ENCODE measurements at places on chromosomes 6 and 20.

GRCh38 chr6:163404825-163405265 lies 9.7 kb upstream of the QKI start:
- no peak for DNase-seq

DNA sequence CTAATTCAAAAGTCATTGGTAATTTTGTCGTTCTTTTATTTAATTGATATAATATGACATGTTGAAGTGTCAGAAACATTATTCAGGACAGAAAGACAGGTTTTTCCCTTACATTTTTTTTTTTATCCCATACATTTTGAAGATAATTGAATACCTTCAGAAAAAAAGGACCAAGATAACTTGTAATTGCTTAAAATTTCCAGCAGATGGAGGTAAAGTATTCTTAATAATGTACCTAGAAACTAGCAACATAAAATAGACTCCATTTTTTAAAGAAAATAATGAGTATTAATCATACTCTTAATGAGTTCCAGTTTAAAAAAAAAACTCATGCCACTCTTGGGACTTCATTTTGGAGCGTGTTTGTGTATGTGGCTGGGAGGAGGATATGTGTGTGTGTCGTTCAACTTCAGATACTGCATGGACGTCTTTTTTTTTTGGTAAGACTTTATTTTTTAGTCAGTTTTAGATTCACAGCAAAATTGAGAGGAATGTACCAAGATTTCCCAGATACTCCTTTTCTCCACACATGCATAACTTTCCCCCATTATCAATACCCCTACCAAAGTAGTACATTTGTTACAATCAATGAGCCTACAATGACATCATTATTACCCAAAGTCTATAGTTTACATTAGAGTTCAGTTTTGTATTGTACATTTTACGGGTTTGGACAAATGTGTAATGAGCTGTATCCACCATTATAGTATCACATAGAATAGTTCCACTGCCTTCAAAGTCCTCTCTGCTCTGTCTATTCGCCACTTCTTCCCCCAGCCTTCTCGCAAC lies 79.4 kb downstream of the ROS1 start:
- DNase-seq = no peak

GRCh38 chr6:159462431-159462830 lies 230.6 kb downstream of the SOD2 start:
- no peak for DNase-seq

DNA sequence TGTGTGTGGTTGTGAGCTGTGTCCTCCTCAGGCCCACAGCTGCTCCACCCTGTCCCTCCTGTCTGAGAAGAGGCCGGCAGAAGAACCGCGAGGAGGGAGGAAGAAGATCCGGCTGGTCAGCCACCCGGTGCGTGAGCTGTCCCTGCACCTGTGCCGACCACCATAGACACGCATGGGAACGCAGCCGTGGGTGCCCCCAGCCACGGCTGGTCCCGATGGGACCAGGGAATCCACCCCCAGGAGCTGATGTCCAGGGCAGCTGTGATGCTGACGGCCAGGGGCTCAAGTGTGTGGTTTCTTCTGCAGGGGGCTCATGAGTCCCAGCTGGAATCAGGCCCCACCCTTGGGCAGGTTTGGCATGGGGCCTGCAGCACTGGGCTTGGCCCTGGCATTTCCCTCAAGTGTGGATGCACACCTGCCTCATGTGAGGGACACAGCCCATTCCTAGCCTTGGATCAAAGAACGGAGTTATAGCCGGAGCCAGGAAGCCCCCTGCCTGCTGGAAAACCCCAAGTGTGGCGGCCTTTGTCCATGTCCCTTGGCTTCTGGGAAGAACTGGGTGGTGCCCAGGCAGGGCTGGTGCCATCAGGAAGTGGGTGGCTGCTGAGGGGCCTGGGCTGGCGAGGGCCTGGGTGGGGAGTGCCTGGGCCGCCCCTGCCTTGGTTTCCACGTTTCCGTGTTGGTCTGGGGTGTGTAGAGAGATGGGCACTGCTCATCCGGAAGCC lies 4.6 kb upstream of the TNFRSF6B start:
- DNase-seq = no peak

DNA sequence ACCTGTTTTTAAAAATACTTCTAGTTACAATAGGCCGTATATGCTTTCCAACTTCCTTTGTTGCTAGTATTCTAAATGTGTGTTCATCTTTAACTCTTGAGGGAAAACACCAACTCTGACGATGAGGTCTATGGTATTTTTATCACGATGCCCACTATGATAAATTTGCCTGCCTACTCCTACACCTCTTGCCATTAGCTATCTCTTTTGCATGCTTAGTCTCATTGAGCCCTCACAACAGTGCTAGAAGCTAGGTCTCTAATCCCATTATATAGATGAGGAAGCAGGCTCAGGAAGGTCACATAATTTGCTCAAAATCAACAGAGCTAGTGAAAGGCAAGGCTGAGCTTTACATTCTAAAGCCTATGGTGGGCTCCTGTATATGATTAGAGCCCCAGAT lies 13.2 kb downstream of the AAR2 start:
- no peak for DNase-seq

- DNase-seq = no peak
These were observed 106.3 kb downstream of the PRKN start for GRCh38 chr6:162621246-162621645.

DNA sequence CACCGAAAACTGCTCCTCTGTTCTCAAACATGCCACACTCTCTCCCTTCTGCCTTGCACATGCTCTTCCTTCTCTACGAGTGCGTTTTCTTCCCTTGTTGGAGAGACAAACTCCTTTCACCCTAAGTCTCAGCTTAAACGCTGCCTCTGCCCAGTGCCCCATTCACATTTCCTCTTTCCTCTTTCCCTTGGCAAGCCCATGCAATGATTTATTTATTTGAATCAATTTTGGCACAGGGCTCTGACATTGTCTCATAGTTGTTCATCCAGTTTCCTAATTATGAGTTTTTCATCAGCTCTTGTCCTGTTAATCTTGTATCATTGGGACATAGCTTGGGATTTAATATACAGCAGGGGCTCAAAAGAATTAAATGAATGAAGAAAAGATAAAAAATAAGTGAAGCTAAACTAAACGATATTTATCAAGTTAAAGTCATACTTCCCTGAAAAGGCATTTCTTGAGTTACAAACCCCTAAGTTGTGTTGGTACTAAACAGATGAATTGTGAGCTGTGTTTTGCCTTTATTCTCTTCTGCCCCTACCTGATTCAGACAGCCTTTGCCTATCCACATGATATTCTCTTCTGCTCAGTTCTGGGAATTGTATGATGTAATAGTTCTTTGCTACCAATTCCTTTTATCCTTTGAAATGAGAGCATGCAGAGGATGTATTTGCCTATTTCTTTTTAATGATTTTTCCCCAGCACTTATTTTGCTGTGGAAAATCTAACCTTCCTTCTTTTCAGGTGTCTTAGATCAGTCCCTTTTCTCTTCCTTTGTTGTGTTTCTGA lies 704.4 kb downstream of the UTRN start:
- no peak for DNase-seq

GRCh38 chr6:1424306-1424927 lies 35.0 kb downstream of the FOXF2 start:
- DNase-seq = peak; percentile 30

DNA sequence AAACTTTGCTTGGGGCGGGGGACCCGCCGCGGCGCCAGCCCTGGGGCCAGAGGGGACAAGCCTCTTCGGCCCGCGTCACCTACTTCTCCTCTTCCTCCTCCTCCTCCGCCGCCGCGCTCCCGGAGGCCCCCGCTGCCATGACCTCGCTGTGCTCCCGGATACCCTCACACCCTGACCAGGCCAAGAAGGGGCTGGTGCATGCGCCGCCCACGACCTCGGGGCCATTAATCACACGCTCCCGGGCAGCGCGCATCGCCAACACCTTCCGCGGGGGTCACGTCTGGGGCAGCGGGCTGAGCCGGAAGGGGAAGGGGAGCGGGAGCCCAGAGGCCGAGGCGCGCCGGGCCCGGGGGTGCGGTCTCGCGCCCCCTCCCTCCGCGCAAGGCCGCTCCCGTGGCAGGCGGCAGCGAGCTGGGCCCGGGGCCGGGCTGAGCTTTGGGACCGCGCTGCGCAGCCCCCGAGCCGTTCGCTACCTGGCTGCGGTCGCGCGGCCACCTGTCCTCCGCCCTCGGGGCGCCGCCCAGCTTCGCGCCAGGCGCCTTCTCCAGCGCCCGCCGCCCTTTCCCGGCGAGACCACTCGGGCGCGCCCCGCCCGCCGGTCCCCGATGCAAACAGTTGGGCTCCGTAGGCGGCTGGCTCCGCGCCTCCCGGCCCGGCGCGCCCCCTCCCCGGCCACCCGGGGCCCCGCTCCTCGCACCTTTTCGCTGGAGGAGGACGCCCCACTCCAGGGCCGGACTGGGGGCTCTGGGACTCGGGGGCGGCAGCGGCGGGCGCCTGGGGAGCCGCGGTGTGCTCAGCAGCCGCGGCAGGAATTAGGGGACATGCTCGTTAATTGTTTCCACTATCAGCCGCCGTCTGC lies 575 bp upstream of the CNR1 start:
- peak; percentile 51 for DNase-seq

DNA sequence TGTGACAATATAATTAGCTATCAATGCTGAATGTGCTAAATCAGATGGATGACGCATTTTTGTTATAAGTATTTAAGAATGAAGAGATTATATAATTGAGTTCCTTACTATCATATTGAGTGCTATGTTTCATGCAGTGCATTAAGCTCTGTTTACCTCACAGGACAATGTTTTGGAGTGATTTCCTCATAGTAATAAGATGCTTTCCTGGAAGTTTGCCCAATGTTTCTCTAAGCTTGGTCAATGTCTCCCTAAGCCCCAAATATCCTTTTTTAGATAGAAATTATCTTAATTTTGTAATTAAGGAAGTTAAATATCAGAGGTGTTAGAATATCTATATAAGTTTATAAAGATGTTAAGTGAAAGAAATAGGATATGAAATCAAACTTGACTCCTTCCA lies 489.6 kb downstream of the MMUT start:
- DNase-seq = no peak

- no peak for DNase-seq
These were observed 65.3 kb upstream of the MLN start for GRCh38 chr6:33869121-33869520.

- no peak for DNase-seq
These were observed 16.3 kb downstream of the ZNF133 start for GRCh38 chr20:18304618-18305017.

GRCh38 chr20:20414640-20415220 lies 46.8 kb downstream of the INSM1 start:
- no peak for DNase-seq

DNA sequence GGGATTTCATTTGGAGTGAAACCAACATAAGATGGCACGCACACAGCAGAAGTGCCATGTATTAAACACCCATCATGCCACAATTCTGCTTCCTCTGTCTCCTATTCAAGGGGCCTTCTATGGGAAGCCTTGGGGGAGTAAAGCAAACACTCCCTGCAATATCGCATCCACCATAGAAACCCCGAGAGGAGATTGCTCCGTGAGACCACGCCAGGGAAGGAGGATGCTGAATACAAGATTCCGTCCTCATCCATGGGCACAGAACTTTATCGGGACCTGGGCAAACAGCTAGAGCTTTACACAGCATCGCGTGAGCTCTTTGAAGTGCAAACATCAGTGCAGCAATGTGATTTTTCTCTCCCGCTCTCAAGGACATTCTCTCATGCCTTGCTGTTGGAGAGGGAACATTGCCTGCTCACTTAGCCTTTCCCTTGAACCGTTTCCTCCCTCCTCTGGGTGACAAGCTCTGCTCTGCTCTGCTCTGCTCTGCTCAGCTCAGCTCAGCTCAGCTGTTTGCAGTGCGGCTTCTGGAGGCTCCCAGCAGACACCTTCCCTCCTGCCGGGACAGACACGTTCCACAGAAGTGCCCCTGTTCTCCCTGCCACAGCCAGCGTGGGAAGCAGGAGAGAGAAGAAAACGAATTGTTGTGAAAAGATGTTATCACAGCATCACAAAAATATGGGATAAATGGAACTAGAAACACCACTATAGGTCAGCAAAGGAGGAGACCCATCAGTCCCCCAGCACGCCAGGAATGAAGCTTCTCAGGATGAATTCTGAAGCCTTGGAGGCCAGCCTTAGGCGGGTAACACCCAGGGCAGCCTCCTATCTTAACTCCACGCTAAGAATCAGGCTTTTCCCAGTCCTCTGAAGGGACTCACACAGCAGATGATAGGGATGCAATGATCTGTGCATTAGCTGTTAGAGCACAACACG lies 48.2 kb downstream of the RNASET2 start:
- no peak for DNase-seq

- no peak for DNase-seq
These were observed 73.8 kb downstream of the HUS1B start for GRCh38 chr6:583116-583515.

DNA sequence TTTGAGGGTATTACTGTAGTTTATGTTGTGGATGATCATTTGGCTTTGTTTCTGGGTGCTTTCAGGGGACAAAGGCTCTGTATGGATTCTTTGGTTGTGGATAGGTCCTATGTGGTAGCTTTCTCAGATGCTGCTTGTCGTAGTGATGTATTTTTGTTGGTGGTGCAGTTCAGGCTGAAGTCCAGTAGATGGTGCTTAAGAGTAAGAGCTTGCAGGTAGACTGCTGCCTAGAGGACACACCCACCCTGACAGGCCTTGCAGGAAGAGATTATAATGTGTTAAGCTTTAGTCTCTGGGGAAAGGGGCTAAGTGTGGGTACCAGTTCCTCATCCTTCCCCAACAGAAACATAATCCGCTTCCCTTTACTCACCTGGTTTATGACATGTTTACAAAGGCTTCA lies 62.6 kb upstream of the ADGRB3 start:
- peak; percentile 11 for DNase-seq

- DNase-seq = no peak
These were observed 6.7 kb downstream of the DLGAP4 start for GRCh38 chr20:36312724-36313441.

DNA sequence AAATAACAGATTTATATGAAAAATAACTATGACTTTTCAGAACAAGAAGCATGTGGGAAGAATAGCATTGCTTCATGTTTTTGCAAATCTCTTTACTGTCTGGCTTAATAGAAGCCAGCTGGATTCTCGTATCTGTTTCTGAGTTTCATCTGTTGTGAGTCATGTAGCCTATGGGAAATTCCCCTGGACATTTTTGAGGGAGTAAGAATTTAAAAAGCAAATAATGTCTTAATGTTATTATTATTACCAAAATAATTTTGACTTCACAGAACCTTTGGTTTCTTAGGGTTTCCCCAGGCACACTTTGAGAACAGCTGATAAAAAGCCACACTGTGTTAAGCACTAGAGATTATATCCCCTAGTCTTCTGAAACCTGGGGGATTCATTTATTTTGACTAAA lies 75.8 kb downstream of the SYCP2L start:
- no peak for DNase-seq

DNA sequence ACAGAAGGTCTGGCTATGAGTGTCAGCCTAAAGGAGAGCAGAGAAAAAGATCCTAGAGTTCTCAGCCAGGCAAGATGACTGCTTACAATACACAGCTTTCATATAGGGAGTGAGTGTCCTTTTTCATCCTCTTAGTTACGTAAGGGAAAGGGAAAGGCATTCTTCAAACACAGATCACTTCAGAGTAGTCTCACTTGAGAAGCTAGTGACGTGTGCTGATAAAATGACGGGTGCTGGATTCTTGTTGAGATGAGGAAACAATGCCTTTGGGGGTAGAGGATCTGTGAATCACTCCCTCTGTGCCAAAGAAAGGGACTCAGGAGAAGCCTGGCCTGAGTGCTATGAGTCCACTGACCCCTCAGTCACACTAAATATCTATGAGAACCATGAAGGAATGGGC lies 117.3 kb downstream of the QRSL1 start:
- DNase-seq = no peak

All from germinal center (tissue), 1 donor.